KBM-7 (cell line): ENCODE measurements at places on chromosomes 16 and 17.

- DNase-seq: no peak
Measured at GRCh38 chr16:75761108-75761507, 34.8 kb upstream of the CPHXL start.

GRCh38 chr17:46143827-46144236 lies 49.4 kb downstream of the KANSL1 start:
- no peak for DNase-seq

- no peak for DNase-seq
Measured at GRCh38 chr16:85522308-85522841, 90.7 kb upstream of the GSE1 start.

GRCh38 chr16:66882702-66883101 lies 2.4 kb downstream of the PDP2 start:
- no peak for DNase-seq

DNA sequence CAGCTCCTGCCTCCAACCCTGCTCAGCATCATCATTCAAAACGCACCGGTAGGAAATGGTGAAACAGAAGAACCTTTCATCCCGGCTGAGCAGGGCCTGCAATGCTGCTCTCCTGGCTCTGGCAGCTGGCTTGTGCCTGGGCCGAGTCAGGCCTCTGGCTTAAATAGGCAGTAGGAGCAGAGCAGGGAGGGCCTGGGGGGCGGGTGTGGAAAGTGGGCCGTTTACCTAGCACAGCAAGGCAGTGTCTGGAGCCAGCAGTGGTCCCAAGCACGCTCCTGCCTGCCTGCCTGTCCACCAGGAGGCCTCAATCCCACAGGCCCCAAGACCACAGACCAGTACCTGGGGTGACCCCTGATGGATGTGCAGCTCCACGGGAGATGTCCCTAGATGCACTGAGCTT lies 59.3 kb downstream of the SMPD3 start:
- DNase-seq: no peak

DNA sequence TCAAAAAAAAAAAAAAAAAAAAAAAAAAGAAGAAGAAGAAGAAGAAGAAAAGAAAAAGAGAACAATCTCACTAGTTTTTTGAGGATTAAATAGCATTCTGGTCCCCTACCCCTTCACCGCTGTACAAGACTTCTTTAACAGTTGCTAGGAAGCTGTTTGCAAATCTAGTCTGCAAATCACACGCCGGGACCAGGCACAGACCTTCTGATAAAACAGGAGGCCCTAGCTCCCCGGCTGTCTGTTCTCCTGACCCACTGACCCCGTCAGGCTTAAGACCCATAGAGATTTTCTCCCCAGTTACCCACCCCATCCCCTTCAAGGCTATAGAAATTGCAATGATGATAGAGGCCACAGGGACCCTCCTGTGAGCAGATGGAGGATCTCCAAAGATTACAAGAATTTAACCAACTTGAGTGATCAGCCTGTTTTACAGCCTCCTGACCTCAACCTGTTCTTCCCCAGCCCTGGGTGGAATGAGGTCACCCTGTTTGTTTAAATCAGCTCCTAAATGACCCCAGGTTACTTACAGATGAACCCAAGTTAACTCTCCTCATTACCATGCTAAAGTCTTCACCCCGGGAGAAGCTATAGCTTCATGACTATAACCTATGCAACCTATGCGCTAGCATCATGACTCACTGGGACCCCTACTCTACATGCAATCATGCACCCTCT lies 11.8 kb upstream of the SULT1A1 start:
- no peak for DNase-seq
